Stimulated activated CD8-positive, alpha-beta memory T cell treated with anti-CD3 and anti-CD28 coated beads, Interleukin-4, amount 100 ng/mL, for 4 hours (primary cell): ENCODE measurements at places on chromosomes 11 and 22.

- DNase-seq: no peak
Observed at GRCh38 chr11:31870609-31871309, 59.6 kb upstream of the PAX6 start.

- no peak for DNase-seq
Observed at GRCh38 chr11:30329150-30329940, 6.4 kb downstream of the ARL14EP start.

DNA sequence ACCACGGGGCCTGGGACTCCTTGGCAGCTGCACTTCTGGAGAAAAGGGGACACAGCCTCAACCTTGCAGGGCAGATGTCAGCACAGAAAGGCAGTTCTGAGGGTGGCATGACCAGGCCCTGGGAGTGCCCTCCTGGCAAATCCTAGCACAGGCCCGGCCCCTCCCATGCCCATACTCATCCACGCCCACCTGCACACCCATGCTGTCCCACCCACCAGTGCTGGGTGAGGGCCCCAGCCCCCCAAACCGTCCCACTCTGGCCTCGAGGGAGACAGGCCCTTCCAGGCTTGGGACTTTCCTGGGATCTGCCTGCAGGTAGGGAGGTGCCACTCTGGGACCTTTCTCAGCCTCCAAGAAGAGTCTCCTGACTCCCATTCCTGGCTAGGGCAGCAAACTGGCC, 10.1 kb downstream of the DUSP8 start:
- DNase-seq: no peak

- no peak for DNase-seq
Observed at GRCh38 chr22:17074648-17075002, 10.2 kb upstream of the IL17RA start.

- DNase-seq: no peak
Observed at GRCh38 chr22:23709107-23709506, 18.3 kb downstream of the RGL4 start.

DNA sequence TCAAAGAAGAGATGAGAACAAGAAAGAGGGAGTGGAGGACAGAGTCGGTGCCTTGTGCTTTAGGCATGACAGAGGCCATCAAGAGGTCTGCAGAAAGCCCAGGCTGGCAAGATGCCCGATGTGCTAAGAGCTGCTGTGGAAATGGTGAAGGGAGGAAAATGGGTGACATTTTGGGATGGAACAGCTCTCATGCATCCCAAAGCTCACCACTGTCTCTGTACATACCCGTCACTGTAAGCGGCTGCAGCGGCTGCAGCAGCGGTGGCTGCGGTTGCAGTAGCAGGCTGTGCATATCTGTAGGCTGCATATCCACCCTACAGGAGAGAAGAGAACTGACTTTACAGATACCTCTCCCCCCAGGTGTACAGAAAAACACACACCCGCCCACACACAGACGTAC, 28.6 kb downstream of the APOL5 start:
- DNase-seq: no peak
